Parietal lobe (tissue), 2 donors: ENCODE measurements at places on chromosomes 5 and 9. TPM values are rescaled to one million over a fixed set of nuclear protein-coding genes. Genes with fewer than 3 reads are reported as not detected.

The LECT2 gene
- total RNA-seq = not detected

The IRF1 gene
- total RNA-seq = 2.5 TPM

The PFN3 gene
- 1.6 TPM for total RNA-seq

The STOML2 gene
- total RNA-seq = 38.5 TPM

The PROB1 gene
- total RNA-seq = 0.94 TPM

The SPINK1 gene
- not detected for total RNA-seq

The RAB3C gene
- total RNA-seq = 39.8 TPM

The MARCHF3 gene
- total RNA-seq = 14.4 TPM

The C6 gene
- total RNA-seq = not detected

The SPINK7 gene
- not detected for total RNA-seq
